ENCODE measurements at places on chromosomes 1 and 21.
A peak's percentile ranks its signal among the peaks of the same experiment; 100 is the strongest.

GRCh38 chr1:56456435-56457101, 122.8 kb downstream of the PLPP3 start:
- DNase-seq, result no peak

- no peak for DNase-seq
Measured at GRCh38 chr1:4684864-4685522, 30.6 kb downstream of the AJAP1 start.

DNA sequence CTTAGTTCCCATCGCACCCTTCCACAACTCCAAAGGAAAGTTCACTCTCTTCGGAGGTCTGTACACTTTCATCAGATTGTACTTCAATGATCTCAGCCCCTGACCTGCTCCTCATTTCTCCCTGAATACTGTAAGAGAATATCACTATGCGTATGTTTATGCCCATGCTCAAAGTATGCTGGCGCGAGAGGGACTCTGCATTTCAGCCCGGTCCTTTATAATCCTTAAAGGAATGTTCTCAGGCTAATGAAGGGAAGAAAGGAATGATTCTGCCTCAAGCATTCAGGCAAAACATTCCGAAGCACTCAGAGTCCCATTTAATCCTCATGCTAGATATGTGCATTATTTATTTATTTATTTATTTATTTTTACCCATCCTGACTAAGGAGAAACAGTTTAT, 76.8 kb downstream of the PLD5 start:
- DNase-seq, result no peak

DNA sequence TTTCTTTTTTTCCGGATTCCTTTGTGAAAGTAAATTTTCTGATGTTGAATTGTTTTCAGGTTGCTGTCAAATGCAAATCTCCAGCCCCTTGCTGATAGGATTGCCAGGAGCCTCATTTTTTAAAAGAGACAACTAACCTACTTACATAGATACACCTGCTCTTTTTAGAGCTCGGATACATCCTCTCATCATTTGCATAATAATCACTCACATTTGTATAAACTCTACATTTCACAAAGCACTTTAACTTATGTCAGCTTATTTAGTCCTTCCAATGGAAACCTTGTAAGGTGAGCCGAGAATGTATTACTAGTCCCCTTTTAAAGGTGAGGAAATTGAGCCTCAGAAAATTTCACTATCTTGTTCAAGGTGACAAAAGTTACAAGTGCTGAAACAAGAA, 84.8 kb downstream of the KCTD3 start:
- DNase-seq, result peak; percentile 40

GRCh38 chr1:118504221-118504644, 319.2 kb upstream of the SPAG17 start:
- no peak for DNase-seq

DNA sequence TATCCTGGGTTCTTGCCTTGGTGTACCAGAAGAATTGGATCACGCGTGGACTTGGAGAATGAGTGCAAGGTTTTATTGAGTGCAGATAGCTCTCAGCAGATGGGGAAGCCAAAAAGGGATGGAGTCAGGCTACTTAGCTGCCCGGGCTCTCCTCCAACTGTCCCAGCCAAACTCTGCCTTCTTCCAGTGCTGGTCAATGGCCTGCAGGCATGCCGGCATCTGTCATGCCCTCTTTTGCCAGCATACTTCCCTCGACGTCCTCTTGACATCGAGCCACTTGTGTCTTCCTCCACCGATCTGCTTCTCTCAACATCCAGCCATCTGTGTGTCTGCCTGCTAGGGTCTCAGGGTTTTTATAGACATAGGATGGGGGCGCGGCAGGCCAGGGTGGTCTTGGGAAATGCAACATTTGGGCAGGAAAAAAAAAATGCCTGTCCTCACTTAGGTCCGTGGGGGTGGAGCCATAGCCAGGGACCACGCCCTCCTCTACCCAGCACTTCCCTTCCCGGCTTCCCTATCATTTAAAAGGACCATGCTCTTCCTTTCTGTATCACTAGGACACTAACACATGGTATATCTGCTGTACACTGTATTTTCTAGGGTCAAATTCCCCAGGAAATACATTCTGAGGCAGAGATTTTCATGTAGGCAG, 47.0 kb upstream of the BCAR3 start:
- no peak for DNase-seq

GRCh38 chr1:25474439-25475047, 43.8 kb downstream of the MACO1 start:
- no peak for DNase-seq

DNA sequence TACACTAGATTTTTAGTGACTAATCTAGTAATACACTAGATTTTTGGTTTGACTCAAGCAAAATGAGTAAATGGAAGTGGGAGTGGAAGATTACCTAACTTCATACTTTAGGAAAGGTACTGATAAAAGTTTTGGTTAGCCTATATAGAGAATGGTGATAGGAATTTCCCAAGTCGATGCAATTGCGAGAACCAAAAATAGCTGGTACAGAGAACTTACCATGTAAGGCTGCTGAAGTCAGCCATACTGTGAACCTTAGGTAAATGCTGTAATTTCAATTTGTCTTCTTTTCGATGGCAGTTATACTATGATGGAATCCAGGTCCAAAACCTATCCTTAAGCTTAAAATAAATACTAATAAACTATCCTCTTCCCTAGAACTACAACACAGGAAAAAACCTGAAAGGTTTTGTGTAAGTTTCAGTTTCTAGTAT, 4.6 kb downstream of the PNRC2 start:
- DNase-seq, result no peak

DNA sequence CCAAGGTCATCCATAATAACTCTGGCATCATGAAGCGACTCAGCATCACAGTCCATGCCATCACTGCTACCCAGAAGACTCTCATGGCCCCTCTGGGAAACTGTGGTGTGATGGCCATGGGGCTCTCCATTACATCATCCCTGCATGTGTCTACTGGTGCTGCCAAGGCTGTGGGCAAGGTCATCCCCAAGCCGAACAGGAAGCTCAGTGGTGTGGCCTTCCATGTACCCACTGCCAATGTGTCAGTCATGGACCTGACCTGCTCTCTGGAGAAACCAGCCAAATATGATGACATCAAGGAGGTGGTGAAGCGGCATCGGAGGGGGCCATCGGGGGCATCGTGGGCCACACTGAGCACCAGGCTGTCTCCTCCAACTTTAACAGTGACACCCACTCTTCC, 65.1 kb upstream of the ARHGAP29 start:
- no peak for DNase-seq

DNA sequence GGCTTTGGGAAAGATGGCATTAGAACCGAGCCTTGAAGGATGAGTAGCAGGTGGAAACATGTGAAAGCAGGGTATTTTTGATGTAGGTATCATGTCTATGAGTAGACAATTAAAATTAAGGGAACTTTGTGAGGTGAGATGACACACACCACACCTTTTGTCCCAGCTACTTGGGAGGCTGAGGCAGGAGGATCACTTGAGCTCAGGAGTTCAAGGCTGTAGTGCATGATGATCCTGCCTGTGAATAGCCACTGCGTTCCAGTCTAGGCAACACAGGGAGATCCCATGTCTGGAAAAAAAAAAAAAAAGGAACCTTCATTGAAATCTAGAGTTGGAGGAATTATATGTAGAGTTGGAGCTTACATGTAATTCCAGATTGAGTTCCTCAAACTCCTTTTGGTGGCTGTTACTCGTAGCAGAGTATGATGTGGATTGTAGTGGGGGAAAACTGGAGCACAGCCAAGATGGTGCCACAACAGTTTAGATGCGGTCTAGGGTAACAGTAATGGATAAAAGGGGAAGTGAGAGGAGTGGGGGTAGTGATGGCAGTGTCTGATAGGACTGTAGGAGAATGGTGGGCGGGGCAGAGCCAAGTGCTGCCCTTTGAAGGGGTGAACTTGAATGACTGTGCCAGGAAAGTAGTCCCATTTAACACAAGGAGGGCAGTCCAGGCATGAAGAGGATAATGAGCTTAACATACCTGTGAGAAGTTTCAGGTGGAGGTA, 17.4 kb downstream of the AK4 start:
- DNase-seq, result no peak

DNA sequence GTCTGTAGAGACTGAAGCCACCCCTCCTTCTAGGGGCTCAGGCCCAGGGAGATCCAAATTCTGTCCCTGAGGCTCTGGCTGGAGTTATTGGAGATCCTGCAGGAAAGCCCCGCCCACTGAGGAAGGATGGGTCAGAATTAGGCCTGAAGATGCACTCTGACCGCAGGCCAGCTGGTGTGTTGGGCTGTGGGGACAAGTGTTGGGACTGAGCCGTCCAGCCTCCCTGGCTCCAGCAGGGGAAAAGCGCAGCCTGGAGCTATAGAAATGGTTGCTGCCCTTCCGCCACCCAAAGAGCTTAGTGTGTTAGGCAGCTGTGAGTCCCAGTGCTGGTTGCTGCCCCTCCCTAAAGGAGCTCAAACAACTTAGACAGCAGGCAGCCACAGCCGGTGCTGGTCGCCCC, 33.0 kb upstream of the PRRX1 start:
- DNase-seq, result no peak

DNA sequence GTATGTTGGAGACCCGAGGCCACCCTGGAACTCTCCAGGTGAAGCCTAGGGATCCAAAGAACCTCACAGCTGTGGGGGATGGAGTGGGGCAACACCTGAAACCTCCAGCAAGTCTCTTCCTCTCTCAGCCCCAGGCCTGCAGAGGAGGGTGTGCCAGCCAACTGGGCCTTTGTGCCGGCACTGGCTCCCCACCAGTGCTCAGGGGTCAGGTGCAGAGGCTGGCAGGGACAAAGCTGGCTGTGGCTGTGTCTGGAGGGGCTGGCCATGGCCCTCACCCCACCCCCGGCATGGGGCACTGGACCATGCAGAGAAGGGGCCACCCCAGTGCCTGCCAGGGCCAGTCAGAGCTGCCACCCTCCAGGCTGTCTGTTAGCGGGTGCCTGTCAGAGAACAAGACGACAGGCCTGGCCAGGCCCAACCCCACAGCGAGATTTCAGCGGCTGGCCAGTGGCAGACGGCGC, 3.9 kb downstream of the COL18A1 start:
- DNase-seq, result no peak

DNA sequence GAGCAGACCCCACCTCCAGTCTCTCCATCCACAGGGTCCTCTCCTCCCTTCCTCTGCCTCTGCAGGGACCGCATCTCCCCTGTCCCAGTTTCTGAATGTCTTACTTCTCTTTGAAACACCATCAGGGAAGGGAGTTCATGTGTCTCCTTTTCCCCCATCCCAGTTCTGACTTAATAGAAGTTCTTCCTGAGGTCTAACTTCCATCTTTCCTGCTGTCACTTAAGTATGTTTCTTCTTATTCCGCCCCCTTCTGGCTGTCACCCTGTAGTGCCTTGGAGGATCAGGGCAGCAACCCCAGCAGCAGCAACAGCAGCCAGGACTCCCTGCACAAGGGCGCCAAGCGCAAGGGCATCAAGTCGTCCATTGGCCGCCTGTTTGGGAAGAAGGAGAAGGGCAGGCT, 29.3 kb downstream of the MYOG start:
- no peak for DNase-seq

DNA sequence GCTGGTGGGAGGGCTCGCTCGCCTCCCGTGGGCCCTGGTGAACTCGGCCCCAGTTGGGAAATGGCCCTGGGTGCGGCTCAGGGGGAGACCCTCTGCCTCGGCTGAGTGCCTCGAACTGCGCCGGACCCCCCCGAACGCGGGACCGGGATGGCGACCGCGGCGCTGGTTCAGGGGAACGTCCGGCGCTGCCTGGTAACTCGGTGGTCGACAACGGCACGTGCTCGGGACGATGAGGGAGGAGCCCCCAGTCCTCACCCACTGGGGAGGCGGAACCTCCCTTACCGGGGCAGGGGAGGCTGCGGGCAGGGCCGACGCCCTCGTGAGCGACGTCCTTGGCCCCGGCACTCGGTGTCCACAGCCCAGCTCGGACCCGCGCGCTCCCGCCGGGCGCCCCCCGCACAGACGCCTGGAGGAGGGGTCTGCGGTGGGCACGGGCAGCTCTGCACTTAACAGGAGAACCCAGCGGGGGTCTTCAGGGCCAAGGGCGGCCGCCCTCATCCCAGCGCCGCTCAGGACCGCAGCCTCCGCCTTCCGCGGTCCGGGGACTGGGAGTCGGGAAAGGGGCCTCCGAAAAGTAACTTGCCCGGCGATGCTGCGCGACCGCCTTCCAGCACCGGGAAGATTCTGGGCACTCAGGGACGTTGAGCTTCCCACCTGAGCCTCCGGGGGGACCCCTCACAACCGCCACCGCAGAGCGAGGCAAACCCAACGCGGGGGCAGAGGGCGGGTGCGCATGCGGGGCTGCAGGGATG, 1.7 kb downstream of the HES4 start:
- DNase-seq, result no peak

DNA sequence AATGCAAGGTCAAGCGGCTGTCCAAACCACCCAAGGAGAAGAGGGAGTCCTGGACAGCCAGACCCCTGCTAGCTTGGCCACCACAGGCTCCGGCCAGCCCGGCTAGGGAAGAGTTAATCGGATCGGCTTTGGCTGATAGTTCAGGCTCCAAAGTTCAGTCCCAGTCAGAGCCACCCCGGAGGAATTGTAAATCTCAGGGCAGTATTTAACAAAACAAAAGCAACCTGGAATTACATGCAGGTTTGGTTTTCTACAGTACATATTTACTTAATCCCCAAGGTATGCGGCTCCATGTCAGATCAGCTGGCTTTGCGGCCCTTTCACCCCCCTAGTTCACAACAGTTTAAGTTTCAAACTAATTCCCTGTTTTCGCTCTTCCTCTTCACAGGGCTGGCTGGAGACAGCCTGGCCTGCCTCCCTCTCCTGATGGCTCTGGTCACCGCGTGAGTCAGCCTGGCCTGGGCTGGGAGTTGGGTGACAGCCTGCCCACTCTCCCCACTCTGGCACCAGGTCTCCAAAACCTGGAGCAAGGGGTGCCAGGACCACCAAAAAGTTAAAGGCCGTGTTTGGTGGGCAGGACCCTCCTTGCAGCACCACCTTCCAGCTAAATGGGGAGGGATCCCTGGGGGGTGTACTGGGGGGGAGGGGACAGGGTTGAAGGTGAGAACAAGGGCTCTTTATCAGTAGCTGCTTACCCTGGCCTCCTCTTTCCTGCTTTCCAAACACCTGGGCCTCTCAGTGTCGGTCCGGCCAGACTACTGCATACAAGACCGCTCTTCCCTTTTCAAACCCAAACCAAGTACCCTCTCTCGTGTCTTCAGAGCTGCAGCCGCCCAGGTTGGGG, 1.9 kb downstream of the DHRS3 start:
- DNase-seq, result no peak

Data from iPS DF 19.7 (cell line).